ENCODE measurements at places on chromosomes 11 and 22. TPM values are rescaled to one million over a fixed set of nuclear protein-coding genes. Genes with fewer than 3 reads are reported as not detected.

PHF21B gene
- total RNA-seq, result 6.3 TPM

- no peak overlapping the region for H3K27ac ChIP-seq
- peaks cover 13% of the 10 kb centered on the region for H3K4me1 ChIP-seq
- no peak overlapping the region for H3K4me3 ChIP-seq
These were observed 16.9 kb downstream of the CAPN5 start for GRCh38 chr11:77083566-77084245.

DNA sequence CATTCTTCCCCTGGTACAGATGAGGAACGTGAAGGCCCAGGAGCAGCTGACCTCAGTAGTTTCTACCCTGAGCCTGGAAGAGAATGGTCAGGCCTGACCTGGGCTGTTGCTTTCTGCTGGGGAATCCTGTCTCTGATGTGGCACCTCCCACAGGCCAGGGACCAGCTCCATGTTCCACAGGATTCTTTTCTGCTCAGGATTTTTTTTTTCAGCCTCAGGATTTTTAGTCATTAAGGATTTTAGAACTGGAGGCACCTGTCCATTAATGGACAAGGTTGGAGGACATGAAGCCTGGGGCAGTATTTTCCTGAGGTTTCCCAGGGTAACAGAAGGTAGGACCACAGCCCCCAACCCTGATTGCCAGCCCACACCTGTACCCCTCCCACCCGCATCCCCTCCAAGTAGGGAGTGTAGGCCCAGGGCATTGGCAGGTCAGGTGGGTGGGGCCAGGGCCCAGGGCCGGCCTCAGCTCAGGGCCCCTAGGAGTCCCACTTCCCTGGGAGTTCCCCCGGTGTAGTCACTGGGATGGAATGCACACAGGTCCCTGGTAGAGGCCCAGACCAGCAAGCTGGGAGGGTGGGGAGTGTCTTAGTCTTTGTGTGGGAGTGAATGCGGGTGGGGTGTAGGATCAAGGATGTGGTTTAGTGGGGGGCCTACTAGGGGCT lies 16.1 kb downstream of the BIK start:
- H3K27ac ChIP-seq, result peak overlapping the region; percentile 35
- peak; percentile 80 for DNase-seq
- no peaks in the 10 kb centered on the region for H3K27me3 ChIP-seq
- peaks cover 2% of the 10 kb centered on the region for H3K36me3 ChIP-seq
- H3K4me1 ChIP-seq, result peaks cover 18% of the 10 kb centered on the region

KRTAP5-8 gene
- not detected for total RNA-seq

DNA sequence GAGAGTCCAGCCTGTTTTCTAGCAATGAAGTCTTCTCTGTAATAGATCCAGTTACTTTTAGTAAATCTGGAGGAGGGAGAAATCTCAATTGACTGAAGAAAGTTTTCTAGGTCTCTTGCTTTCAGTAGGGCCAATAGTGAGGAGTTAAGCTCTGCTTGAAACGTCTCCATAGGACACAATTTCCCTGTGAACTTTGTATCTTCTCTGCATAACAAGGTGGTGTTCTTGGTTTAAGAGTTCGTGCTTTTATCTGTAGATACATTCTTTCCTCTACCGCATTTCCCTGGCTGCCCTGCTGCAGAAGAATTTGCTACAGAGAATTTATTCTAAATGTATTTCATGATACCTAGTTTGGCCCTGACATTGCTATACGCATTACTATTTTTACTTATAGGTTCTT lies 183.1 kb downstream of the ARHGAP42 start:
- DNase-seq, result no peak
- H3K4me3 ChIP-seq, result no peak overlapping the region
- no peaks in the 10 kb centered on the region for H3K27me3 ChIP-seq
- H3K36me3 ChIP-seq, result no peaks in the 10 kb centered on the region

DNA sequence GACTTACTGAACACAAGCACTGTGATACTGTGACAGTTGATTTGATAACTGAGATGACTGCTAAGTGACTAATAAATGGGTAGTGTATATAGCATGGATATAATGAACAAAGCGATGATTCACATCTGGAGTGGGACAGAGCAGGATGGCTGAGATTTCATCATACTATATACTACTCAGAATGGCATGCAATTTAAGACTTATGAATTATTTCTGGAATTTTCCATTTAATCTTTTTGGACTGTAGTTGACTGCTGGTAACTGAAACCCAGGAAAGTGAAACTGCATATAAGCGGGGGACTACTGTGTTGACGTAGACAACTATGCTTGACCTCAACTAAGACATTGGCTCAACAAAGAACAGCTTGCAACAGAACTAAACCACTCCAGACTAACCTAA lies 20.0 kb upstream of the NUCB2 start:
- peak; percentile 92 for DNase-seq
- peaks cover 8% of the 10 kb centered on the region for H3K4me1 ChIP-seq
- H3K36me3 ChIP-seq, result no peaks in the 10 kb centered on the region
- H3K27me3 ChIP-seq, result no peaks in the 10 kb centered on the region

DNA sequence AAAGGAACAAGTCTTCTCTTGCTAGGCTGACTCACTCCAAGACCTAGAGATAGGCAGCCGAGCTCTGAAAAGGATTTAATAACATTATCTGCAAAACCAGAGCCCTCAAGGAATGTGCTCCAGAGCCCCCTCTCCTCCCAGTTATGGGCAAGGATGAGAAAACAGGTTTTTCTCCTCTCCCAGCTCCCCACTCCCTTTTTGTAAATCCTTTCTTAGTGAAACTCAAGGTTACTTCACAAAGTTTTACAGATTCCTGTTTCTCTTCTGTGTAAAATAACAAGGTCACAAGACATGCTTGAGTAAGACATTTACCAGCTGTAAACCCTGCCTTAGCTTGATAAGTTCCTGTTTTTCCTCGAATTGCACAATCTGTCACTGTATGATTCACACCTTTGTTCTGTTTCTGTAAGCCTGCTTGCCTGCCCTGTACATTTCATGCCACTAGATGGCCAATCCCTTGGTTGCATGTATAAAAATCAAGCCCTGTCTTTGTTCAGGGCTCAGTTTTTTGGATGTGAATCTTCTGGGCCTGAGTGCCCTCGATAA lies 489.4 kb downstream of the KCNA4 start:
- no peaks in the 10 kb centered on the region for H3K4me1 ChIP-seq
- no peaks in the 10 kb centered on the region for H3K27me3 ChIP-seq
- H3K4me3 ChIP-seq, result no peak overlapping the region
- peak; percentile 73 for DNase-seq
- H3K36me3 ChIP-seq, result no peaks in the 10 kb centered on the region

Data from astrocyte (in vitro differentiated cells and primary cell).